ENCODE measurements at places on chromosomes 11 and 22.
A peak's percentile ranks its signal among the peaks of the same experiment; 100 is the strongest.

- DNase-seq = no peak
Observed at GRCh38 chr11:77068457-77069335, 1.9 kb downstream of the CAPN5 start.

- DNase-seq = peak; percentile 43
Observed at GRCh38 chr22:41915035-41915785, at the start of gene SHISA8. TSS of gene SHISA8 (minus strand) at chr22:41915074. CDS start at chr22:41914667, 407 bp downstream.

DNA sequence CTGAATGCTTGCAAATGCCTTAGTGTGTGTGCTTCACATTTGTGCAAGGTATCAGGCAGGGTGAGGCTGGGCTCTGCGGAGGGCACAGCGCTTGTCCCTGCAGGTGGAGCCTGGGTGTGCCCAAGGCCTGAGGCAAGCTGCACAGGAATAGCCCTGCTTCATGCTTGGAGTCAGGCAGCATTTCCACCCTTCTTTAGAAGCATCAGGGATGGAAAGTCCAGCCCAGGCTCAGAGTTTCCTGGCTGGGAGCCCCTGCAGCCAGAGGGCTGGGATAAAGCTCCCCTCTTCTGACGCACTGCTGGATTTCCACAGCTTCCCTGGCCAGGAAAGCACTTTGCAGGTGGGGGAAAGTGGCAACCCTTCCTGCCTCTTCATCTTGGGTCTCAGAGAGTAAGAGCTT is 63.4 kb downstream of the GALNT18 start:
- DNase-seq = no peak

- no peak for DNase-seq
Observed at GRCh38 chr11:76209375-76209972, 3.2 kb upstream of the WNT11 start.

DNA sequence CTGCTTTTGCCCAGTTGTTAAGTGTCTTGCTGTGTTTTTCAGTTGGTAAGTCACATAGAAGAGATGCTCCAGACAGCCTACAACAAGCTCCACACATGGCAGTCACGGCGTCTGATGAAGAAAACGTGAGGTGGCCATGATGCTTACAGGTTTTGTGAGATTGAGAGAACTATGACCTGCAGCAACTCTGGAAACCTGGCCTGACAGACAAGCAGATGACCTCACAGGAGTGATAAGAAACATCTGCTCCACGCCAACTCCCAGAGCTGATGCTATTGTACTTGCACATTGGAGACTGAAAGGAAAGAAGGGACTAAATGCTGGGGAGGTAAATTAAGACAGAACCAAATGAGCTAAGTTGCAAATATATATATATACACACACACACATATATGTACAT is 28.6 kb upstream of the LDHA start:
- no peak for DNase-seq

- DNase-seq = no peak
Observed at GRCh38 chr11:65700399-65700798, 11.7 kb upstream of the KAT5 start.

DNA sequence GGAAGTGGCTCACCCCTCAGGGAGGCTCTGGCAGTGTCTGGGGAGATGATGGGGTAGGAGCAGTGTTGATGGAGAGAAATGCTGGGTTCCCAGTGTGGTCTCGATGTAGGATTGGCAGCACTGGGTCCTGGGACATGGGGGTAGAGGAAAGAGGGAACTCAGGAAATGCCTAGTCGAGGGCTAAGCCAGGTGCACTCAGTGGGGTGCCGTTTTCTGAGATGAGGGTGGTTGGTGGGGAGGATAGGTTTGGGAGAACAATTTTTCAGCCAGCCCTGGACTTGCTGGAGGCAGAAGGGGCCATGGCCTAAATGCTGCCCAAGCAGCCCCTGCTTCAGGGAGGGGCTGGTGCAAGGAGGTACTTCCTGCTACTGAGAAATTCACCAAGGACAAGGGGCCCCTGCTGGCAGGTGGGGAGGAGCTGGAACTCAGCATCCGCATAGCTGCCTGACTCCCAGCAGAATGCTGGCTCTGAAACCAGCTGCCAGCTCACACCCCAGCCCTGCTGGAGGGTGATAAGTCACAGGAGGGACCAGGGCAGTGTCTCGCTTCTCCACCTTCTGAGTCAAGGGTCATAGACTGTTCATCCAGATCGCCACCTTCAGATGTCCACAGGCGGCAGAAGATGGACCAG is 6.0 kb downstream of the CCDC157 start:
- DNase-seq = no peak

- no peak for DNase-seq
Observed at GRCh38 chr11:116118138-116118470, 613.9 kb upstream of the CADM1 start.

GRCh38 chr22:37482244-37482643 is 3.9 kb downstream of the MFNG start:
- DNase-seq = no peak

- no peak for DNase-seq
Observed at GRCh38 chr11:120211522-120212258, 858 bp downstream of the OAF start.

GRCh38 chr22:40982482-40983385 is 31.6 kb downstream of the RBX1 start:
- no peak for DNase-seq

GRCh38 chr11:79667380-79667779 is 226.6 kb upstream of the TENM4 start:
- DNase-seq = no peak

GRCh38 chr11:126482586-126483108 is 127.2 kb downstream of the ST3GAL4 start:
- no peak for DNase-seq

DNA sequence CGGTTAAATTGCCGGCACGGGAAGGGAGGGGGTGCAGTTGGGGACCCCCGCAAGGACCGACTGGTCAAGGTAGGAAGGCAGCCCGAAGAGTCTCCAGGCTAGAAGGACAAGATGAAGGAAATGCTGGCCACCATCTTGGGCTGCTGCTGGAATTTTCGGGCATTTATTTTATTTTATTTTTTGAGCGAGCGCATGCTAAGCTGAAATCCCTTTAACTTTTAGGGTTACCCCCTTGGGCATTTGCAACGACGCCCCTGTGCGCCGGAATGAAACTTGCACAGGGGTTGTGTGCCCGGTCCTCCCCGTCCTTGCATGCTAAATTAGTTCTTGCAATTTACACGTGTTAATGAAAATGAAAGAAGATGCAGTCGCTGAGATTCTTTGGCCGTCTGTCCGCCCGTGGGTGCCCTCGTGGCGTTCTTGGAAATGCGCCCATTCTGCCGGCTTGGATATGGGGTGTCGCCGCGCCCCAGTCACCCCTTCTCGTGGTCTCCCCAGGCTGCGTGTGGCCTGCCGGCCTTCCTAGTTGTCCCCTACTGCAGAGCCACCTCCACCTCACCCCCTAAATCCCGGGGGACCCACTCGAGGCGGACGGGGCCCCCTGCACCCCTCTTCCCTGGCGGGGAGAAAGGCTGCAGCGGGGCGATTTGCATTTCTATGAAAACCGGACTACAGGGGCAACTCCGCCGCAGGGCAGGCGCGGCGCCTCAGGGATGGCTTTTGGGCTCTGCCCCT is 529 bp upstream of the CCND1 start:
- DNase-seq = no peak

DNA sequence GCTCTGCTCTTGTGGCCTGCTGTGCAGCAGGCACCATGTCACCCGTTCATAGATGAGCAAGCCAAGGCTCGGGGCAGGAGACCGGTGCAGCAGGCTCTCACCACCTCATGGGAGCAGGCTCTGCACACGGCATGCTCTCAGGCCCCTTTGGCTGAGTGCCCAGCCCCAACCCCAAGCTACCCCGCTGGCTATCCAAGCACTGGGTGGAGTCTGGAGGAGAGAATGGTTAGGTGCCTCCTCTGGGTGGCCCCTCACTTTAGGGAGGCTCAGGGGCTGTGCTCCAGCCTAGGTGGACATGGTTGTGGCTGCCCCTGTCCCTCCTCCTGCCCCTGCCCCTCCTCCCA is 199.9 kb downstream of the IGLL1 start:
- DNase-seq = no peak

DNA sequence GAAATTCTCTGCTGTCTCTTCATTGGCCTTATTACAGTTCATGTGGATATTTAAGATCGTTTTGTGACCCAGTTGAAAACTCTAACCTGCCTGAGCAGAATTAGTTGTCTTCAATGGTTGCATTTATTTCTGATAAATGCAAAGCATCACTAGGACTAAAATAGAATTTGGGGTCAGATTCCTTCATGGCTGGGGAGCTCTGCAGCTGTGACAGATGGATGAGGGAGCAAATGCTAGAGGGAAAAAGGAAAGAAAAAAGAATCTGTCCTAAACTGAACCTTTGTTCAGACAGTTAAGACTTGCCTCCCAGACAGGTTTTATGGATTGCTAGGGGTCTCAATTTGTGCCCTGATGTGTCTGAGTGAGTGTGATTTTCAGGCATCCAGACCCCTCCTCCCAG is 113.0 kb downstream of the SYT9 start:
- no peak for DNase-seq

- DNase-seq = no peak
Observed at GRCh38 chr22:45344334-45344733, 34.6 kb downstream of the FAM118A start.

DNA sequence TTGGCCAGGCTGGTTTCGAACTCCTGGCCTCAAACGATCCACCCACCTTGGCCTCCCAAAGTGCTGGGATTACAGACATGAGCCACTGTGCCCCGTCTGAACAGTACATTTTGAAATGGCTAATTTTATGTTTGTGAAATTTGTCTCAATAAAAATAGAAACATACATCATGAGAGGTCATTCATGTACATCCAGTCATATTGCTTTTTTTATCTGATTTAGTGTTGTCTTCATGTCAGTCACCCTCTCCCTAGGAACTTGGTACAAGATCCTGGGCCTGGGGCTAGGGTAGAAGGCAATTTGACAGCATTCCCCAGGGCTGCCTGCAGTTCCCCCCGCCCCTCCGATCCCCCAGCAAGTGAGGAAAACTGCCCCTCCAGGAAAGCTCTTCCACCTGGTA is 46.6 kb upstream of the RBFOX2 start:
- DNase-seq = no peak

DNA sequence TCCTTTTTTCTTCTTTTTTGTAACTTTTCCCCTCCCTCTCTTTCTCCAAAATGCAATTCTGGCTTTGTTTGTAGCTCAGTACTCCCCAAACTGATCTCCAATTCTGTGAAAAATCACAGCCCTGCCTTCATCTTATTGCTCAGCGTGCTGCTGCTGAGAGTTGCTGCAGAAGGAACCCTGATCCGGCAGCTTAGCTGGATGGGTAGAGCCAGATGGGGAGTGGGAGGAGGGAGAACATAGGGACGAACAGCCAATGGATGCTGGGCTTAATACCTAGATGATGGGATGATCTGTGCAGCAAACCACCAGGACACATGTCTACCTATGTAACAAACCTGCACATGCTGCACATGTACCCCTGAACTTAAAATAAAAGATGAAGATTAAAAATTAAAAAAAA is 47.5 kb upstream of the E2F8 start:
- no peak for DNase-seq

DNA sequence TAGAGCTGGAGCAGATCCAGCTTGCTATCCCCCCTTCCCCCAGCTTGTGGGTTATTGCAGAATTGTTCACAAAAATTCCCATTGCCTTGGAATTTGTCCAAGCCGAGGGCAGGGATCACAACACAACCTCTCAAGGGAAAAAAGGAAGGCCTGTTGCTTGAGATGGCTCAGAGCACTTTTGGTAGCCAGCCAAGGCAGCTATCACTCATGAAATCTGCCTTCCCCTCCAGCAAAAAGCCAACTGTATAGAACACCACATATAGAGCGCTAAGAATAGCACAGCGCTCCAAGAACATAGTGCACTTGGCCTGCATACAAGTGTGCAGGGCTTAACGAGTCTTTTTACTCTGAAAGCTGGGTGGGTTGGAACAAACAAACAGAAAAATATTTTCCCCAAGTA is 46.2 kb downstream of the FAM83F start:
- DNase-seq = no peak

DNA sequence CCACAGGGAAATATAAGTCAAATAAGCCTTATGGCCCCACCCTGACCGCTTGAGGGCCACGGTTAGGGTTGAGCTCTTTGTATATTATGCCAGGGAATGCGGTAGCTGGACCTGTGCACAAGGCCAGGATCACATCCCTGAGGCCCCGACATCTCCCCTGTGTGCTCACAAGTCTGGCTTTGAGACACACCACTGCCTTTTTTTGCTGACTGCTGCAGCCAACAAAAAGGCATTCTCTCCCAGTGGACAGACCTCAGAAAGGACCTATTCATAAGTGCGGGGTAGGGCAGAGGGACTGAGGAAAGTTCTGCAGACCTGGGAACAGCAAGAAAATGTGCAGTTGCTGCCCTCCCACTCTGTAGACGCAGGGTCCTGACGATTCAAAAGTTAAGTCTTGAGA is 3.4 kb upstream of the SIDT2 start:
- DNase-seq = no peak

- no peak for DNase-seq
Observed at GRCh38 chr22:21450858-21451353, 16.3 kb upstream of the TMEM191C start.

- DNase-seq = no peak
Observed at GRCh38 chr22:31081963-31082605, 966 bp downstream of the SMTN start.

DNA sequence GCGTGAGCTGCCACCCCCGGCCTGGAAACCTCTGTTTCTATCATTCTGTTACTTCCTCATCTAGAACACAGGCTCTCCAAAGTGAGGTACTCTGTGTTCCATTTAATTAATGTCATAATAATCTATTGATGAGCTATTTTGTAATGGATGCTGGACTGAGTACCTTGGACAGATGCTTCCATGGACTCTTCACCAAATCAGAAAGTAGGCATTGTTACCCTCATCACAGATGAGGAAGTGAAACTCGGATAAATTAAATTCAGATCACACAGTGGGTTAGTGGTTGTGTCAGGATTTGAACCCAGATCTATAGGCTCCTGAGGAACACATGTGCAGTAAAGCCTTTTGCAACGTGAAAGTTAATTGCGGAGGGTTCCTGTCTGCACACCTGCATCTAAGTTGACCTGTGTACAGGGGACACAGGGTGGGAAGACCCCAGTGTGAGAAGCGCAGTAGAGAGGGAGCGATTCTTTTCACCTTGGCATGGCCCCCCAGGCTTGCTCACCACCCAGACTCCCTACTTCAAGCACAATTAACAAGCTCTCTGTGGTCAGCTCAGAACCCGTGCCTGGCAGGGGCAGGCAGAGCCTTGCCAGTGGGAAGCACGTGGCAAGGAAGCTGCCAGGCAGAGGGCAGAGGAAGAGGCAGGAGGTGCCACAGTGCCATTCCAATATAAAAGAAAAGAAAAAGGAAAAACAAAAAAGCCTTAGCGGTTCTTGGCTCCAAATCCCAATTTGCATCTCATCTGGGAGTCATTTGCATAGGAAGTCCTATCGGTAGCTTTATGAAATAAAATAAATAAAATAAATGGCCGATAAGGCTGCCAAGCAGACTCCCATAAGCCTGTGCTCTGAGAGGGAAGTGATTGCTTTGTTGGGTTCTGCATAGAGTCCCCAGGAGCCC is 239.3 kb downstream of the GRIK4 start:
- DNase-seq = no peak

DNA sequence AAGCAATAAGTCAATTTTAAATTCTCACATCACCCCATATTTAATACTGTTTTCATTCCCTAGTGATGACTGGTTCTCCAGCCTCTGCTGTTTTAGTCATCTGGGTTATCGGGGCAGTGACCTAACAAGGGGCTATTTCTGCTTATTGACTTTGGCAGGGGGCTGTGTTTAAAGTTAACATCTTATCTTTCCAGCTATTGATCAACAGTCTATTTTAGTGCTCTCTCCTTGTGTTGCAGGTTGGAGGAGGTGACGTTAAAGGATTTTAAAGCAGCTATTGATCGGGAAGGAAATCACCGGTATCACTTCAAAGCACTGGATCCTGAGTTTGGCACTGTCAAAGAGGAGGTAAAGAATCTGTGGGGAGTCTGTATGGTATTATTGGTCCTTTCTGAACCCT is 7.7 kb upstream of the DLAT start:
- no peak for DNase-seq

- no peak for DNase-seq
Observed at GRCh38 chr22:41642331-41643110, 21.4 kb downstream of the XRCC6 start.
